ENCODE measurements at places on chromosomes 11 and 22.

- DNase-seq, result no peak
Observed at GRCh38 chr11:80388130-80388529, 947.3 kb upstream of the TENM4 start.

- peak; percentile 10 for DNase-seq
Observed at GRCh38 chr11:1151366-1152315, 6.1 kb upstream of the MUC5AC start.

DNA sequence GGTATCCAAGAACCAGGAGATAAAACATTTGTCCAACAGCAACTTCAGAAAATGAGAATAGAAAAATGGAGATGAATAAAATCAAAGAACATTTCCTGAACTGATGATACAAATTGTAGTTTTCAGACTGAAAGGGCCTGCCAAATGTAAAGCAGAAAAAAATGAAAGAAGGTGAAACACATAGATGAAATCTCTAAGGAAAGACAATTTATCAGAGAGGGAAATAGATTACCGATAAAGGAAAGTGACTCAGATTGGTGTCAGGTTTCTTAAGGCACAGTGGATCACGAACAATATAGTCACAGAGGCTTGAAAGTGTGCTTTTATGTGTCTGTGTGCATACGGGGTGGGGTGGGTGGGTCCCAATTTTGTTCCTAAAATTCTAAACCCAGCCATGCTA, 4.1 kb upstream of the STT3A start:
- DNase-seq, result no peak

DNA sequence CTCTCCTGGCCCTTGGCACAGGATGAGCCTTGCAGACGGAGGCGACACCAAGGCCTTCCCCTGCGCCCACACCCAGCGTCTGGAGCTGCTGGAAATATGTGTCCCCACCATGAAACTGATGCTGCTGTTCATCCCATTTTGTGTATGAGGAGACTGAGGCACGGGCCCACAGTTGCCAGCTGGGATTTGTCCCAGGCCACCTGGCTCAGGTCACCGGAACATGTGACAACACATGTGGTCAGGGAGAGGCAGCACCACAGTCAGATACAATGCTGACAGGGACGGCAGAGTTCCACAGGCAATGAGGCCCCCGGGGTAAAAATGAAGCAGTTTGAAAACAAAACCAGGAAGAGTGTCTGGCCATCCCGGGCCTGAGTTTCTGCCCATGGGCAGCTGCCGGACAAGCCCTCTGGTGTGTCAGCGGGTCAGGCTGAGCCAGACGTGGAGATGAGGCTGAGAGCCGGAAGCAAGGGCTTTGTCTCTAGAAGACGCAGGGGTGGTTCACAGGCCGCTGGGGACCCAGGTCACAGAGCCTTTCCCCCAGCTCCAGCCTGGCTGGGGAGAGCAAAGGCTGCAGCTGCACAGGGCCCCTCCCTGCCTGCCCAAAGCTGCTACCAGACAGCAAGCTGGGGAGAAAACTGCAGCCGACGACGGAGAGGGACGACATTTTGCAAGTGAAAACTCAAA, 80.7 kb downstream of the CDKN1C start:
- peak; percentile 12 for DNase-seq
